ENCODE measurements at places on chromosomes 5 and 9. TPM values are rescaled to one million over a fixed set of nuclear protein-coding genes. Genes with fewer than 3 reads are reported as not detected.

FAM219A gene
- 13.3 TPM for total RNA-seq

QRFP gene
- not detected for total RNA-seq

NPR2 gene
- 3.9 TPM for total RNA-seq

TMEM215 gene
- not detected for total RNA-seq

FOXD4 gene
- 0.24 TPM for total RNA-seq

ITGA1 gene
- 27.4 TPM for total RNA-seq

CLTB gene
- 206 TPM for total RNA-seq

EDIL3 gene
- 290 TPM for total RNA-seq

KCNV2 gene
- total RNA-seq: not detected

GOLGA2 gene
- 76.2 TPM for total RNA-seq

- no peak for DNase-seq
Measured at GRCh38 chr9:114120192-114121014, 21.3 kb upstream of the KIF12 start.

DNA sequence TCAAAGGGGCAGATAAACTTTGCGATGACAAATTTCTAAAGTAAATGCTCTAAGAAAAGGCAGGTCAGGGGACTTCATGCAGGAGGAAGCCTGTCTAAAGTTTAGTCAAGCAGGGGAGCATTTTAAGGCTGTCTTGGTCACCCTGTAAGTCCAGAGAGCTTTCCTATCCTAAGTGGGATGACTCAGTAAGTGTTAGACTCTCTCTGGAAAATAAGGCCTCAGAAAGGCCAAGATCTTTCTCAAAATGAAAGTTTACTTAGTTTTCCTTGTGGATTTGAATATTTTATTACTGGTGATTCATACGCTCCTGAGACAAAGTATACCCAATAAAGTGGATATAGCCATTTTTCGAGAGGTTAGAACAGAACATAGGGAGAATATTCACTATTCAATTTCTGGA, 806.9 kb upstream of the CDH9 start:
- DNase-seq: no peak

- no peak for DNase-seq
Measured at GRCh38 chr9:136531904-136532798, 13.7 kb downstream of the NOTCH1 start.

- peak; percentile 10 for DNase-seq
Measured at GRCh38 chr9:36748322-36748899, 175.7 kb downstream of the MELK start.

- no peak for DNase-seq
Measured at GRCh38 chr9:120555839-120556238, 24.1 kb downstream of the CDK5RAP2 start.

GRCh38 chr5:148860599-148860998, 34.2 kb downstream of the ADRB2 start:
- DNase-seq: no peak

DNA sequence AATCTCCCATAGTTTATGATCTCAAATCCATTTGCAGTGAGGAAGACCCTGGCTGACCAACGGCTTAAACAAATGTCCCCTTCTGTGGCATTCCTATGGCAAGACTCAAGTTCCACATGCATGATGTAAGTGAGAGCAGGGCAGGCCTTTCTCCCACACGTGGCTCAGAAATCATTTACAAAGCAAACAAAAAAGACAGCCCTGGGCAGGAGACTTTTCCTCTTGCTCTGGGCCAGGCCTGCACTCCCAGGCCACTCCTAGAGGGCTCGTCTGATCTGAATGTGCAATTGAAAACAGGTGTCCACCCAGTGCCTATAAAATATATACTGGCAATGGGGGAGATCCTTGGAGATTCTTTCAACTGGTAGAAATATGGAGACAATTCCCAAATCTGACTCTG, 123.1 kb downstream of the DMRT2 start:
- DNase-seq: no peak

DNA sequence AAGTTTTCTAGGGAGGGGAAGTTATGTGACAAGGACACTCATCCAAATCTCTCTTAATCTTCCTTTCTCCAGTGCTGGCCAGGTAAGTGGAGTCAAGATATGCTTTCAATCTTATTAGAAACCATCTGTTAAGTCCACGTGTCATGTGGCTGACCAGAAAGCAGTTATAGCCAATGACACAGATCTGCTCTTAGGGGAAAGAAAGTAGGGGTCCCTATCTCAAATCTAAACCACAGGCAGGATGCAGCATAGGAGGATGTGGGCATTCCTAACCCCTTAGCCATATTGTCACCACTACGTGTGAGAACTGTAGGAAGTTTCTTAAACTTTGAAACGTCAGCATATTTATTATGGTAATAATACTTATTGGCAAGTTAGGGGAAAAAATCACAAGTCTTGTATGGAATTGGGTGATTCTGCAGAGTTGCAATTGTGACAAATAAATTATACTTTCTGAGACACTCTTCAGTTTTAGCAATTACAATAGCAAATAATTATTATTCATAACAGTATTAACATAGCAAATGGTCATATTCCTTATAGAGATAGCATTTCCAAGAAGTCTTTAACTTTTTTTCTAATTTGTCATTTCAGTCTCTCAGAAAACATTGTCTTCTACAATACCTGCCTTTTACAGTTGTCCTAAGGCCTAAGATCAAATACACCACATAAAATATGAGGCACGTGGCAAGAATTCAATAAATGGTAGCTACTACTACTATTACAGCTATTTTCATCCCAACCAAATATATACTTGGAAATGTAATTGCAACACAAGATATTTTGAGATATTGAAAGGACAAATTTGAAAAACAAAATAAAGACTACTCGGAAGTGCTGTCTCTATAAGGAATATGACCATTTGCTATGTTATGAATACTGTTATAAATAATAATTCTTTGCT, 236.9 kb downstream of the PDE4D start:
- DNase-seq: no peak

- DNase-seq: no peak
Measured at GRCh38 chr5:14580398-14581034, 1.1 kb upstream of the OTULINL start.

DNA sequence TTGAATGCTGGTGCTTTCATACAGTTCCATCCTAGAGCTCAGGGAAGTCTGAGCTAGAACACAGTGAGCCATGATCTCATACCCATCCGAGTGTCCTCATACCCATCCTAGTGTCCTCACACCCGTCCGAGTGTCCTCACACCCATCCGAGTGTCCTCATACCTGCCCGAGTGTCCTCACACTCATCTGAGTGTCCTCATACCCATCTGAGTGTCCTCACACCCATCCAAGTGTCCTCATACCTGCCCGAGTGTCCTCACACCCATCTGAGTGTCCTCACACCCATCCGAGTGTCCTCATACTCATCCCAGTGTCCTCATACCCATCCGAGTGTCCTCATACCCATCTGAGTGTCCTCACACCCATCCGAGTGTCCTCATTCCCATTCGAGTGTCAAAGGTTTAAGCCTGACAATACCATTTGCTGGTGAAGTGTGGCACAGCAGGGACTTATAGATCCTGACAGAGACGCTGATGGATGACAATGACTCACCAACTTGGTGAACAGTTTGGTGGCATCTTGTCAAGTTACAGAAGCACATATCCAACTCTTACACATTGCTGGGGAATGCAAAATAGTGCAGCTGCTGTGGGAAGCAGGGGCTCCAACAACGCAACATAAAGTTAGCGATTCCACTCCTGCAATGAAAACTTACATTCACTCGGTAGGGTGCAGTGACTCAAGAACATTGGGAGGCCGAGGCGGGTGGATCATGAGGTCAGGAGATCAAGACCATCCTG, 77.0 kb upstream of the COL5A1 start:
- no peak for DNase-seq

DNA sequence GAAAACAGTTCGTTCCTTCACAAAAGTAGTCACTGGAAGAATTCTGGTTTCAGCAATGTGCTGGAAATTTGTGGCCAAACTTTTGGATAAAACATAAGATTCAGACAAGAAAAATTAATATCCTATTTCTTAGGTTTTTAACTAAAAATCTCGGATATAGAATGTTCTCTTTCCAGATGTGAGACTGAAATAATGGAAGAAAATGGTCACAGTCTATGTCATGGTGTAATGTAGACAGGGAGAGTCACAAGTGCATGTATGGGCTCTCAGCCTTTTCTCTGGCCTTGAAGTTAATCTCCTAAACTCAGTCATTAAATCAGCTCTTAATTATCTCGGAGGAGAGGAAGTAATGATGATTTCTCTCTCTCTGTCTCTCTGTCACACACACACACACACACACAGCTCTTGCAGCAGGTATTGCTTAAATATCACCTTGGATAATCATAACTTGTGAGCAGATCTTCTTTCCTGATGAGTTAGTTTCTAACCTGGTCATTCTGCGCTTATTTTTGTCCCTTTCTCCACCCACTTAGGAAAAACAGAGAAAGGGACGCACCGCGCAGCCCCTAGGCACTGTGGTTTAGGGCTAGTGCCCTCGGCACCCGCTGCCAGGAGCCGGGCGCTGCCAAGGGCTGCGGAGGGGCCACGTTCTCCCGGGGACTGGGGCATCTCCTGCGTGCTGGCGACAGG, 672 bp upstream of the ITGA2 start:
- DNase-seq: no peak

- DNase-seq: no peak
Measured at GRCh38 chr5:143102411-143102810, 301.1 kb downstream of the NR3C1 start.

GRCh38 chr5:67493676-67494075, 297.1 kb upstream of the CD180 start:
- no peak for DNase-seq

- DNase-seq: no peak
Measured at GRCh38 chr9:133889584-133890301, 102.4 kb downstream of the VAV2 start.

DNA sequence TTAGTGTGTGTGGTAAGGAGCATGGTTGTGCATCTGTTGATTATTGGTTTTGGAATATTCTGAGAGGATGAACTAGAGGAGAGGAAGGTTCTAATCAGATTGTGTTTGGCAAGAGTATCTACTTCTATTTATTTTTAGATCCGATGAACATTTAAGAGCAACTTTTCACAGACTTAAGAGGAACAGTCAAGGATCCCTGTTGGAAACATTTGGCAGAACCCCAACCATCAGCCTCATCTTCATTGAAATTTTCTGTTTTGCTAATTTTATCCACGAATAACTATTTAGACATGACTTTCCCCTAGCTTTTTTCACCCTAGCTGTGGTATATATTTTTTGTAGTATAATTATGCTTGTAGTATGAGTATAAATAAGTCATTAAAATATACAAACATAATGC, 868.5 kb downstream of the MAT2B start:
- no peak for DNase-seq

DNA sequence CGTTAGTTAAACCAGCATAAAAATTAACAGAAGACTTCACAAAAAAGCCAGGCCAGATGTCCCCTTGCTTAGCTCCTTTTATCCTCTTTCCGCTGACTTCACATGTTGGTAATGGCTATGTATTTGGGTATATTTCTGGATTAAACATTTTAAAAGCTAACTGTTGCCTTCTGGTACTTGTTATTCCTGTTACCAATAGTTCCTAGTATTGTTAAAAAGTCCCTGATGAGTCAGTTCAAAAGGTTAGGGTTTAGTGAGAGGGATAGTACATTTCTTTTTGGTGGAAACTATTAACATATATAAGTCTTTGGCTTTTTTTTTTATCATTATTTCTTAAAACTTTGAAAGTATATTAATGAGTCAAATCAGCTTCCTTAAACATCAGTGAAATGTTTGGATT, 103.2 kb upstream of the ELL2 start:
- DNase-seq: no peak

DNA sequence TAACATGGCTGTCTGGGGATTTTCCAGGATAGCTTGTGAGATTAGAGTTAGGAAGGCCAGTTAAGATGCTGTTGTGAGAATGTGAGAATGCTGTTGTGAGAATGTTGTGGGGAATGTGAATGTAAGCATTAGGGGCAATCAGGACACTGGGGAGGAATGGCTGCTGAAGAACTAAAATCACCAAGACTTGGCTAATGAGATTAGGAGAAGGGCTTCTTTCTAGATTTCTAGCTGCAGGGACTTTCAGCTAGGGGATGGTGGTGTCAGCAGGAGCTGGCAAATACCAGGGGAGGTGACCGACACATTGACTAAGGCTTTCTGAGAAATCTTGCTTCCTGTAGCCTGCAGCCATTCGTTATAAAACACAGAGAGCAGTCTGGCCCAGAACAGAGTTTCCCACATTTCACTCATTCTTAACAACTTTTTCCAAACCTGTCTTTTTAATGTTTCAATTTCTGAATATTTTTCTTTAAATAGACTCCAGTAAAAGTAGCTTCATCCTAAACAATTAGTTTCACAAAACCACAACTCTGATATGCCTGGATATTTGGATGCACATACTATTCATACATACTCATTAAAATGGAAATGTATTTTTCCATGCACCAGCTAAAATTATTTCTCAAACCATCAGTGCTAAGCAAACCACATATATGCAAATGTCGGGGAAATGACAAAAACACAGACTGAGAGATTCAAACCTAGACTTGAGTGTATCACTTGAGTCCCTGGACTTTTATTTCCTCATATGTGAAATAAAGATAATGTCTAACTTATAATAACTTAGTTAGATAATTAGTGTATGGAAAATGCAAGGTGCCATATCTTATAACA, 89.3 kb upstream of the TNC start:
- no peak for DNase-seq

DNA sequence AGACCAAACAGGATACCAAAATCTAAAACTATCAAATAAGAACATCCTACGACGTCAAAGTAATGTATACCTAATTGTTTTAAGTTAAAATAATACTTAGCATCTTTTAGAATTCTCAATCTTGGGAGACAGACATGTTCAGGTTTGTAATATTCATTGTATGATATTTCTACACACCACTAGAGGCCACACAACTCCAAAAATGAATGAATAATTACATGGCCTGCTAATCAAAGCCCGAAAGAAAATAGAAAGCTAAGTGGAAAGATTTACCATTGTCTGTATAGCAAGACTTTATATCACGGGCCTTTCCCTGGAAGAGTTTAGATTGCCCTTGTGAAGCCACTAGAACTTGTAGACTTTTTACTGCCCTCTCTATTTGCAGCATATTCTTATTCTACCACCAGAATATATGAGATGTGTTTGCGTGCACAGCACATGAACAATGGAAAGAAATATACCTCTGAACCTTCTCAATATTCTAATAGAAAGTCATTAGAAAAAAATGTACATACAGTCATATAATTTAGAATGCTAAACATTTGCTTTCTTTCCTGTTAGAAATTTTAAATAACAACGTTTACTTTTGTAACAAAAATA, 380.1 kb upstream of the NUDT12 start:
- no peak for DNase-seq

DNA sequence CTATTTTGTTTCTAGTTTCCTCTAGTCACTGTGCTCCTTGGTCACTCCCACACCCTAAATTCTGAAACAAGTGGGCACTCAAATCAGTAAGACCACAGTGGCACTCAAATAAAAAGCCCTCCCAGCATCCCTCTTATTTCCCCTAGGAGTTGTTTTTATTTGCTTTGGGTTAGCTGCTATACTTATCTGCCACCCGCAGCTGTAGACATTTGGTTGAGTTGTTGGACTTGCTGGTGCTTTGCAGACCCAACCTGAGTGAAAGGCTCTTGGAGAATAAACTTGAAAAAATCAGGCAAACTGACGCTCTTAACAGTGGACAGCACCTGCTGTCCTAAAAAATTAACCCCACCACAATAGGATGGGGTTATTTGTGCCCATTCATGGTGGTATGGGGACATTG, 203.0 kb downstream of the SPATA31A6 start:
- no peak for DNase-seq

- no peak for DNase-seq
Measured at GRCh38 chr5:126972062-126972895, 58.1 kb downstream of the MARCHF3 start.

GRCh38 chr5:160685695-160686094, 166.3 kb downstream of the ATP10B start:
- no peak for DNase-seq

- no peak for DNase-seq
Measured at GRCh38 chr5:34957857-34958690, 28.7 kb downstream of the DNAJC21 start.

GRCh38 chr5:10457682-10458574, 16.2 kb downstream of the ROPN1L start:
- no peak for DNase-seq
